Right atrium auricular region (tissue), 2 donors: ENCODE measurements at places on chromosomes 5 and 9. TPM values are rescaled to one million over a fixed set of nuclear protein-coding genes. Genes with fewer than 3 reads are reported as not detected.
A peak's percentile ranks its signal among the peaks of the same experiment; 100 is the strongest.

Gene GPR21
- not detected for total RNA-seq

Gene CANX
- total RNA-seq, result 297 TPM

Gene MYMK
- not detected for total RNA-seq

Gene FAM200C
- 4.2 TPM for total RNA-seq

Gene C5orf46
- total RNA-seq, result 2.7 TPM

Gene ZCCHC7
- total RNA-seq, result 8.1 TPM

Gene ARID3C
- total RNA-seq, result not detected

Gene MRPS27
- total RNA-seq, result 59.0 TPM

Gene DOCK2
- total RNA-seq, result 5.4 TPM

DNA sequence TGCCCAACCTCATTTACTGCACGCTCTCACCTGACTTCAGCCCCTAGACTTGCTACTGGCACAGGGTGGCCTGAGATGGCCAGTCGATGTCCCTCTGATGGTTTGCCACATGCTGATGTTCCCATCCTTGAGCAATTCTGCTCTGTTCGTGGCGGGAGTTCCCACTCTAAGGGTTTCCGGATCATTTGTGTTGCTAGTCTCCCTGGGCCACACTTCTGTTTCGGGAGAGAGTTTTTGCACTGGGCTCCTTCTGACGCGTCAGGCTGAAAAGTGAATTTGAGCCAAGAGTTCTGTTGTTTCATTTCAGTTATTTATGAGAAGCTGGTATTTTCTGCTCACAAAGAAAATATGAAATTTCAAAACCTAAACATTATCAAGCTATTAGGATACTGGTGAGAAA lies 597.7 kb downstream of the BNC2 start:
- DNase-seq, result peak; percentile 69

GRCh38 chr5:175765858-175766257 lies 105.5 kb upstream of the CPLX2 start:
- DNase-seq, result no peak

DNA sequence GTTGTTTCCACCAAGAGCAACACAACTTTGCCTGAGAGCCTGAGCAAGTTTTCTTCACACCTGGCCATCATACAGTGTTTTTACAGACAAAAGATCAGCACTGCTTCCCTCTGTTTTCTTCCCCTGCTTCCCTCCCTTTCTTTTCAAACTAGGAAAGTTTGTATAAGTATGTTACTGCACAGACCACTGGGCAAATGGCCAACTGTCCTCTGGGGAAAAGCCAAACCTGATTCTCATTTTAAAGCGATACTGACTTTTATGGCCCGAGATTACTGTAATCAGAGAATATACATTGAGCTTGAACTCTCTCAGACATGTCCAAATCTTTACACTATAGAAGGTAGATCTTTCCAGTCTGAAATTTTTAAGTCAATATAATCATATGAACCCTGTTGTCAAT lies 415.0 kb downstream of the NFIB start:
- DNase-seq, result no peak

DNA sequence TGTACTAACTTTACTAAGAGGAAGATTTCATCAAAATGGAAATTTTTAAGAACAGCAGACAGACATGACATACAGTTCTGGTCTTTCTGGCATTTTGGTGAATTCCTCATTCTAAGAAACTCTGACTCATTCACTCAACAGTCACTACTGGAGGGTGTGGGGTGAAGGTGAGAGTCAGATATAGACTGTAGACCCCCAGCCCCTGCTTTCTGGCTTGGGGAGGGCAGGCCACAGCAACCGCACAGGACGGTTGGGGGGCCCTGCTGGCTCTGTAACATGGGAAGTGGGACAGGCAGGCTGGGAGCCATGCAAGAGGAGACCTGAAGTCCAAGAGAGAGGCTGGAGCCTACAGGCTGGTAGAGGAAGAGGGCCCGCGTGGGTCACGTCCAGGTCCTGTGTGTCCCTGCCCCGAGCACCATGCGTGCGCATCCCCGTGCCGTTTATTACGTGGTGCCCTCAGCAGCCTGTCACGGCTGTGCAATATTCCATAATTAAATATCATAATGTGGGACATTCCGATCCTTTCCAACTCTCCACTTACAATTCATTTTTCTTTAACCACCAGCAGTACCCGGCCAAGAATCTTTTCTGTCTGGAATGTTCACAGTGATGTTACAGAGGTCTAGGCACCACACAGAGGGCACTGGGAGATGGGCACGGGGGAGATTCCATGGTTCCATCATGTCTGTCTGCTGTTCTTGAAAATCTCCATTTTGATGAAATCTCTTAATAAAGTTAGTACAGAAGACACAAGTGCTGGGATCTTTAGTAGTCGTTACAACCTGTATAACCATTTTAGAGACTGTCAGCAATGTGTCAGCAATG lies 75.5 kb downstream of the SEMA4D start:
- DNase-seq, result no peak

- no peak for DNase-seq
Observed at GRCh38 chr9:124664143-124664542, 107.0 kb downstream of the NR6A1 start.

DNA sequence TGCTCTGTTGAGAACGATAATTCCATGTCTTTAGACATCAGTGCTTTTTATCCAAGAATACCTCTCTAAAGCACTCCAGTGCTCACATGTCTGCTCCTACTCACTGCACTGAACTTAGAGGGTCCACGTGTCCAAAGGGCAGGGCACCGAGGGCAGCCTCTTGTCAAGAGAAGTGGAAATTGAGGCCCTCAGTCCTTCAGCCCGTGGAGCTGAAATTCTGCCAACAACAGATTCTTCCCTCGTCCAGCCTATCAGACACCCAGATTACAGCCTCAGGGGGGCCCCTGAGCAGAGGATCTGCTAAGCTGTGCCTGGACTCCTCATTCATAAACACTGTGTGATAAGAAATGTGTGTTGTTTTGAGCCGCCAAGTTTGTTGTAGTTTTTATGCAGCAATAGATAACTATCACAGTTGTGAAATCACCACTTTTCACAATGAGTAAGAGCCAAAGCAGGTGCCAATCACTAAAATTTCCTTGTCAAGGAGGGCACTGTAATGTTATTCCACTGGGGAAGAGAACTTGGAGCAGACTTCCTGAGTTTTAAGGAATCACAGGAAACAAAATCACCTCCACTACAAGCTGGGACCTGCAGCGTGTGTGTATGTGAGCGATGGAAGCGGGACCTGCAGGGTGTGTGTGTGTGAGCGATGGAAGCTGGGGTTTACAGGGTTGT lies 58.8 kb upstream of the IGFBPL1 start:
- DNase-seq, result no peak

DNA sequence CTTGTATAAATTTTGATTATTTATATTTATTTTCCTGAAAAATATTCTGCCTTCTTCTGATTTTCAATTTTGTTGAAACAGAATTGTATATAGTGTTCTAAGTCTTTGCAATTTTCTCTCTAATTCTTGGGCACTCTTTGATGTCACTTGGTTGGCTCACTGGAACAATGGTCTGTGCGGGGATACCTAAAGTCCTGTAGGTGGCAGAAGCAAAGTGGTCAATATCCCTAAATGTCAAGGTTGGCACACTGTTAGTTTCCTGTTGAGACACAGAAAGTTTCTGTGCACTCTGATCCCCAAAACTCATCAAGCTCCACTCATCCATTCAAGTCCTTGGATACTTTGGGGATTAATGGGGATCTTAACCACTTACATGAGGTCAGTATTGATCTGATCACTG lies 480.8 kb upstream of the CCNG1 start:
- DNase-seq, result no peak

DNA sequence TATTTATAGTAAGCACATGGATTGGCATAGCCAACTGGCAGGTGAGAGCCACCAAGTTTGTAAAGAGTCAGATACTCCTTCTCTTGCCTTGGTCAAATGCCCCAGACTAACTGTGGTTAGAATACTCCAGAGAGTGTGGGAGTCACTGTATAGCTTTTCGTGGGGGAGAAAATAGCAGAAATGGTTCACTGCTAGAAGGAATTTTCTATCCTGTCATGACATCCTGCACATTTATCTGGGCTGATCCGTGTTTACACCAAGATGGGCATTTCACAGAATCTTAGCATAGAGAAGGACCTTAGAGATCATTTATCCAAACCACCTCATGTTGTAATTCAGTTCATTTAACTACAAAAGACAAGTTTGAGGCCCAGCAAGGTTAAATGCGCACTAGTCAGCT lies 460.8 kb downstream of the ENC1 start:
- no peak for DNase-seq

- DNase-seq, result no peak
Observed at GRCh38 chr9:120362446-120362845, 217.5 kb downstream of the CDK5RAP2 start.

DNA sequence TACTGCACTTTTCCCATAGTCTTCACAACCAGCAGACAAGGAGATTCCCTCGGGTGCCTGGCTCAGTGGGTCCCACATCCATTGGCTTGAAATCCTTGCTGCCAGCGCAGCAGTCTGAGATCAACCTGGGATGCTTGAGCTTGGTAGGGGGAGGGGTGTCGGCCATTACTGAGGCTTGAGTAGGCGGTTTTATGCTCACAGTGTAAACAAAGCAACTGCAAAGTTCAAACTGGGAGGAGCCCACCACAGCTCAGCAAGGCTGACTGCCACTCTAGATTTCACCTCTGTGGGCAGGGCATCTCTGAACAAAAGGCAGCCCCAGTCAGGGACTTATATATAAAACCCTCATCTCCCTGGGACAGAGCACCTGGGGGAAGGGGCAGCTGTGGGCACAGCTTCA lies 512.3 kb upstream of the MPDZ start:
- DNase-seq, result no peak

- no peak for DNase-seq
Observed at GRCh38 chr9:76177931-76178330, 216.3 kb downstream of the RFK start.

GRCh38 chr5:180034564-180034963 lies 37.0 kb downstream of the RNF130 start:
- no peak for DNase-seq

DNA sequence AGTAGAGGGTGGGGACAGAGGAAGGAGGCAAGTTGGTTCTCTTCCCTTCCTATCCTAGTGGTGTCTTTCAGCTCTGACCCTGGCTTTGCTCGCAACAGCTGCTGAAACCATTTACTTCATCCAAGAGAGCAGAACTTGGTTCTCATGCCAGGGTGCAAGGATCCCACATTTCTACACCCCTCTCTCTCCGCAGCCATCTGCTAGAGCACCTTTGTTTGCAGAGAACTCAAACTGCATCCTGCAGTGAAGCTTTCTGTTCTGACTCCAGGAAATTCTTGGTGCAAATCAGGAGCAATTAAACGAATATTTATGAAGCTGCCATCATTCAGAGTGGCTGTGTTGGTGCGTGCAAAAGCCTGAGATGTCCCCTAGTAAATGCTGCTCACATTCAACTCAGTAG lies 31.9 kb downstream of the NEUROG1 start:
- no peak for DNase-seq

GRCh38 chr9:2465921-2466460 lies 155.6 kb upstream of the VLDLR start:
- no peak for DNase-seq

DNA sequence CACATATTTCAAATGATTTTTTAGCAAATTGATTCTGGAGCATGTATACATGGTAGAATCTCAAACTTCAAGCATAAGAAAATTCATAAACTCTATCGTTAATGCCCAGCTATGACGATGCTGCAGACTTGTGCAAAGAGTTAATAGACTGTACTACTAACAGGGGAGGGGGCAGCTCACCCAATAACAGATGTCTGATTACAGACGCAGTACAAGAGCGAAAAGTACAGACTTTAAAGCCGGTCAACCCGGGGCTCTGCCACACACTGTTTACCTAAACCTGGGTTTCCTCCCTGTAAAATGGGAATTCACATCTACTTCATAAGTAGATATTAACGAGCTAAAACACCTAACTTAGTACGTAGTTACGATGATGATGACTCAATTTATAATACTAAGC lies 651 bp downstream of the TRIM23 start:
- no peak for DNase-seq

DNA sequence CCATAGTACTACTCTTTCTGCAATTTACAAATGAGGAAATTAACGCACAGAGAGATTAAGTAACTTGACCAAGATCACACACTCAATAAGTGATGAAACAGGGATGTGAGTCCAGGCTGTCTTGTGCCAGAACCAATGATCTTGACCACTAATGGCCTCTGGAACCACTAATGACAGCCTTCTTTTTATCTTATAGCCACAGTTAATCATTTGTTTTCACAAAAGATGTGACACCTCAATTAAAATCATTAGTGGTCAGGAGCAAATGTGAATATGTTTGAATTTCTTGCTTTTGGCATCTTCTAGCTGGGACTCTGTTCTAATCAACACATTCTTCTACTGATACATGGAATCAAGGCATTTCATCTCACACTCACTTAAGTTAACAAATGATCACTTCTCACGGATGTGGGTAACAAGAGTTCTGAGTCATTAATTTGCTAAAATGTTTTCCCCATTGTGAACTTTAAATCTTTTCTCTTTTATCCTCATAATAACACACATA lies 102.7 kb upstream of the CD180 start:
- no peak for DNase-seq

- no peak for DNase-seq
Observed at GRCh38 chr5:19886123-19886917, 101.7 kb downstream of the CDH18 start.

GRCh38 chr5:31638345-31638744 lies 586 bp upstream of the PDZD2 start:
- DNase-seq, result no peak

DNA sequence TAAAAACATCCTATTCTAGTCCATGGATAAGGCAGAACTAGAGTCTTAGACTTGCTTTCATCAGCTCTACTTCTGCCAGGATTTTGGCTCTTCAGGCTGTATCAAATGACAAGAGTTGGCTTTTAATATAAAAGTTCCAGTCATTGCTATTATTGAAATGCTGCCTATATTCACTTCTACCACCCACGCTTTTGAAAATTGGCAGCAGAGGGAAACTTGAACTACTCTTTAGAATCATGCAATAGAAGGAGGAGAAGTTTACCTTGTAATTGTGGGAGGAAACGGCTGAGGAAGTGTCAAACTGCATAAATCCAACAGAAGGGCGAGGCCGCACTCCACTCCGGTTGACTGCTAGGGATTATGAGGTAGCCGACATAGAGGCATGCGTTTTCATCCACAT lies 122.6 kb upstream of the BASP1 start:
- no peak for DNase-seq

DNA sequence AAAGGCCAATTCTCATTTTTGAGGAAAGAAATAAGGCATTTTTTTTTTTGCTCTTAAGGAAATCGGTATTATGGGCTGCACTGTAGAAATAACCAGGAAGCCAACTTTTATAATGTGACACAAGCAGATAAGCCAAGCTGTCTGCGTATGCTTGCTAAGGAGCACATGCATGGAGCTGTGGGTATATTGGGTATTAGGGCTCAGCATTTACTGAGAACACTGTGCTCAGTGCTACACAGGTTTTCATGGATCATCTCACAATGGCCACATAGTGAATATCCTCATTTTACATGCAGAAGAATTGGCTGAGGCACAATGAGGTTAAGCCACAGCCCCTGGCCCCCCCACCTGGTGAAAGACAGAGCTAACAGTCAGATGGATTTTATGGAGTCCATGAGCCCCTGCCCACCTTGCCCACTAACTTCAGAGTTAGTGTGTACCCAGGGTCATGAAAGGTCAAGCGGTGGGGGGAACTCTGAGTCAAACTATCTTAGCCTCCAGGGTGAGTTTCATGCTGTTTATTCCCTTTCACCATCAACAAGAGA lies 204.8 kb downstream of the SPATA31A6 start:
- DNase-seq, result no peak

- DNase-seq, result no peak
Observed at GRCh38 chr5:60640901-60641300, 59.1 kb downstream of the DEPDC1B start.
